Activated T-cell treated with anti-CD3 and anti-CD28 coated beads for 1 hour (primary cell): ENCODE measurements at places on chromosomes 16 and 17.

DNA sequence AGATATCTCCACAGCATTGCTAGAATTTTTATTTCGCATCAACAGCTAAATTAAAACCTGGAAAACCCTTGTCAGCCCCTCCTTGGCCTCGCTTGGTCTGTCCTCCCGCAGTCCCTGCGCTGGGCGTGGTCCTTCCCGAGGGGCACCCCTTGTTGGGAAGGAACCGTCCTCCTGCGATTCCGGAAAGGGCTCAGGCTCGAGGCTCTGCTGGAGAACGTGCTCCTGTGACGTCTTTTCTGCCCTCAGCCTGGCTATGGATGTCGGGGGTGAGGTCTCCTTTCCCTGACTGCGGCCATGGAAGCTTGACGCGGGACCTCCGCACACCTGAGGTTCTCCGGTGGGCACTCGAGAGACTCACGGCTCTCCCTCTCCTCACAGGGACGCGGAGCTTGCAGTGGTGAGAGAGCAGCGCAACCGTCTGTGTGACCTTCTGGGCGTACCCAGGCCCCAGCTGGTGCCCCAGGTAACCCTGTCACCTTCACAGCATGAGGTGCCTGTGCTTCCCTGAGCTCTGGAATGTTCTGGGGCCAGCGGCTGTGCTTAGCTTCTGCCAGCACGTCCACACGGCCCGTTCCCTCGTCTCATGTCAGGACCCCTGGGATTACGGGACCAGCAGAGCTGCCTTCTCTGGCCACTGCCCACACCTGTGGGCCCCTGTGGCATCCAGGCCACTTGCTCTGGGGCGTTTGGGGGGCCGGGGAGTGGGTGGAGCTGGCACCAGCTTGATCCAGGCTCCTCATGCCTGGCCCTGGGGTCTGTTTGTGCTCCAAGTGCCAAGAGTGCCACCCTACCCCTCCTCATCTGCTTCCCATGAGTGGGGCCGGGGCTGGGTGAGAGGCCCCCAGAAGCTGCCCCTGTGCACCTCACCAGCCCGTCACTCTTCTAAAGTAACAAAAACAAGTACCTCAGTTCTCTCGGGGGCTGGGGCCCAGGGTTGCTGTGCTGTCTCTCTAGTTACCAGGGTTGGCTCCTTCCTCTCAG lies 101.5 kb upstream of the ZNF750 start:
- DNase-seq, result no peak

DNA sequence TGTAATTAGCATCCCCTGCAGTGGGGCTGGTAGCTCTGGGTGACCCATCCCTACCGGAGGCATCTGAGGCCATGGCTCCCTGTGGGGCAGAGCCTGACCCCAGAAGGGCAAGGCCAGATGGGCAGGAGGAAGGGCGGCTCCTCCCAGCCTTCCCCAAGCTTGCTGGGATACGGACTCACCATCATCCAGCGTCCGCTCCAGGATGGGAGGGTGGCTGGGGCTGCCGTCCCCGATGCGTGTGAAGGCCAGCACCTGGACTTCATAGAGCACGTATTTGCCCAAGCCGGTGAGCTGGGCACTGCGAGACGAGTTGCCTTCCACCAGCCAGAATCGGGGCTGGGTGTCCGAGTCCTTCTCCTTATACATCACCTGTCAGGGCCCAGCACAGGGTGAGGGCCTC lies 81.6 kb upstream of the CDC42EP4 start:
- DNase-seq, result no peak

DNA sequence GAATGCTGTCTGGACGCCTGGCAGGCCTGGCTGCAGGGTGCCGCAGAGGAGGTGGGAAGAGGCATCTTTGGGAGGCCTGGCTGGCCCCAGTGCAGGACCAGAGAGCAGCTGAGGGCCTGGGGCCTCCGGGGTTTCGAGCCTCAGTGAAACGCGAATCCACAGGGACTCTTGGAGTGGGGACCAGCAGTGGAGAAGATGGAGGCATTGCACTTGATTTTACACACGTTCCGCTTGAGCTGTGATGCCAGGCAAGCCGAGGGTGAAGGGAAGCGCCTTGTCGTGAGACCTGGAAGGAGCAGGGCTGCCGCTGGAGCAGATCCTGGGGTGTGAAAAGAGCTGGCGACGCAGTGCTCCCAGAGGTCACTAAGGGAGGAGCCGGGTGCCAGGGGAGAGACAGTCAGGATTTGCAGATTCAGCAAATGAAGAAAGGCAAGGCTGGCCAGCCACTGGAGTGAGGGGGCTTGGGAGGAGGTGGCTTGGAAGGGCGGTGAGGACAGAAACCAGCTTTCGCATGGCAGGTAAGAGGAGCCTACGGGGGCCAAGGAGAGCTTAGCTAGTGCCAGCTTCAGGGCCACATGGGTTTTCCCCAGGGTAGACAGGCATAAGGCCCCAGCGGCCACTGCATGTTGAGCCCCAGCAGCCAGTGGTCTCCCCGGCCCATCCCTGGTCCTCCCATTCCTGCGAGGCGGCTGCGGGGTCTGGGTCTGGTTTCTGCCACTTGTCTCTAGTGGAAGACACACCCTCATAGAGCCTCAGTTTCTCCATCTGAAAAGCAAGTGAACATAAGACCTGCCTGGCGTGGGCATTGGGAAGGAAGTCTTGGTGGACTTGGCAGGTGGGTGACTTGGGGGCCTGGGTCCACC lies 175.2 kb upstream of the CHMP6 start:
- DNase-seq, result no peak

- no peak for DNase-seq
Observed at GRCh38 chr16:1290860-1291575, 18.4 kb upstream of the UBE2I start.
